ENCODE measurements at places on chromosomes 2 and 18.

DNA sequence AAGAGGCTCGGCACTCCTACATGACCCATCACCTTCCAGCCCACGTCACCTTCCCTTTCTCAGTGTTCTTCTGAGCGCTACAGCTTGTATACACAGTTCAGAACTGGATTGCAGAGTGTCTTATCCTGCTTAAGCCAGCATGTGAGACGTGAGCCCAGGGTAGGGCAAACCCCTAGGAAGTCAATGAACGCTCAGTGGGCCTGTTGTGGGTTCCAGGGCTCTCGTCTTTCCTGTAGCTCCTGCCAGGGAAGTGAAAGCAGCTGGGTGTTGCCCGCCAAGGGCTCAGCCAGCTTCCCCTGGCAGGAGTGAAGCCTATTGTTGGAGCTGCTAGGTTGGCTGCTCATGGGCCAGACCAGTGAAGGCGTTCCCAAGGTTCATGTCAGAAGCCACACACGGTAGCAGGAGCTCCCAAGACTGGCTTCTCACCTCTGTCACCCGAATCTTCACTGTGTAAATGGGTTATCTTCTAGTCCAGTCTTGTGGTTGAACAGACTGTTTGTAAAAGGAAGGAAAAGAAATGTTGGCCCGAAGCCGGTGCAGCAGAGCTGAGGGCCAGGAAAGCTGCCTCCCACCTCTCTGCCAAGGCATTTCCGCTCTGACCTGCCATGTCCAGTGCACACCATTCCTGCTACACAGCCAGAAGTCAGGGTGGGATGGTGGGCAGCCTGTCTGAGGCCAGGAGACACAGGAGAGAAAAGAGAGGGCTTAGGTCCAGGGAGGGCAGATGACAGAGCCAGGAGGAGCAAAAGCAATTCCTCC lies 69.6 kb upstream of the RMDN2 start:
- no peak for DNase-seq

GRCh38 chr2:143533846-143534245 lies 404.6 kb downstream of the ARHGAP15 start:
- DNase-seq = no peak

DNA sequence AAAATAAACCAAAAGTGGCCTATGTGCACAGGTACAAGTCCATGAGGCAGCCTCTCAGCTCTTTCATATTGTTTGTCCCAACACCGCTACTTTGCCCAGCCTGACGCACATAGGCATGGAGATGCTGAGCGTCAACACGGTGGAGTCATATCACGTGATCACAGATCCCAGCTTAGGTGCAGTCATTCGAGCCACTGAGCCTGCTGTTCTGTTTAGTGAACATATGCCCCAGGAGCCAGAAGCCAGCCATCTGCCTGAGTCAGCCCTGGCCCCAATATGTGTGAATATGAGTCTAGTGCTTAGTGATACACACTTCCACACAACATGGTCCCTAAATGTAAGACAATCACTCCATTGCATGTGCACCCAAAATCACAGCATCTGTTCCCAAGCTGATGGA lies 88.2 kb upstream of the LCLAT1 start:
- DNase-seq = no peak

- DNase-seq = no peak
These were observed 251.7 kb downstream of the HNMT start for GRCh38 chr2:138215958-138216357.

GRCh38 chr18:28163201-28163775 lies 13.6 kb downstream of the CDH2 start:
- no peak for DNase-seq

GRCh38 chr2:140465301-140465700 lies 1665.5 kb downstream of the LRP1B start:
- no peak for DNase-seq

DNA sequence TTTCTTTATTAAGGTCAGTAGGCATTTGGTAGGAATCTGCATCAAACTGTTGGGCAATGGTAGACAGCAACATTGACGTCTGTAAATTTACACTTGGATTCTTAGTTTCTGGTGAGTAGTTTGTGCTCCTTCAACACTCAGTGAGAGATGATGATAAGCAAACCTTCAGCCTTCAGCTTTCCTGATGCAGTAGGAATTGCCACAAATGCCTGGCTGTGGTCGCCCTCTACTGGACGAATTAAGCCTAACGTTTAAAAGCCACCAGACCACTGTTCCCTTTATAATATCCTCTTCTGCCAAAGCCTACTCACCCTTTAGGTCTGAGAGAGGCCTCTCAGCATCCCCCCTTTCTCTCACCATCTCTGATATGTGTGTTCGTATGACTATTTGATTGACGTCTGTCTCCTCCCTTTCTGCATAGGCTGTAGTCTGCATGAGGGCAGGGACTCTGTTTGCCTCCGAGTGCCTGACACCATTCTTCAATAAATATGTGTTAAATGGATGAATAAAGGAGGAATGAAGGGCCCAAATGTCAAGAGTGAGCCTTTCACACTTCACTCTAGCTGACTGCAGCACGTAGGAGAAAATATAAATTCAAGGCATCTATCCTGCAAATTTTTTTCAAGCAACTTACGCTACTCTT lies 47.0 kb upstream of the PLEKHM3 start:
- DNase-seq = peak; percentile 11

DNA sequence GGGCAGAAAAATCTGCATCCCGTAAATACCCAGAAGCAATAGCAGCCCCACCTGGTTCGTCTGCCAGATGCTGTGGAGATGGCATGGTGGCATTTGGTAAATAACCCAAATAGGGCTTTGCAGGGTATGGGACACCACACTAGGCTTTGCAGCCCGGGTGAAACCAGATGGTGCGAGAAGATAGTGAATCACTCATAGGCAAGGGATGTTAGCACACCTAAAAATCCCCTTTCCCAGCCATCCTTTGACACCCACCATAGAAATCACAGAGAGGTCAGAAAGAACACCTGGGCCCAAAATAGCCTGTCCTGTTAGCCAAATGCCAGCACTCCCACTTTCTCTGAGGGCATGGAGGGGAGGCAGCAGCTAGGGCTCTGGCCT lies 47.6 kb downstream of the BCL11A start:
- no peak for DNase-seq

DNA sequence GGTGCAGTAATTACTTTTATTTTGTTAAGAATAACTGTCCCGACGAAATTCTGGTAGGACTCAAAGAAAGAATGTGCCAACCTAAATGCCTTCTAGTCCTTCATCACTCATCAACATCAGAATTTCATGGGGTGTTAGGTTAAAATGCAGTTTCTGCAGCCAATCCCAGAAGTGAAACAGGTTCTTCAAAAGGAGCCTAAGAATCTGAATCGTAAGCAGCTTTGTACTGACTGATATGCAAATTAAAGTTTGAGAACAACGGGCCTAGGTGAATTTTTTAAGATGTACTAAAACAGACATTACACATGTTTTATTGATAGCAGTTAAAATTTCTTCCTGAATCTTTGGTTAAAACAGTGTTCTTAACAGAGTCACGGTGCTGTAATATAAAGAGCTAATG lies 140.3 kb upstream of the ZC3H15 start:
- DNase-seq = no peak

- DNase-seq = no peak
These were observed 119.7 kb upstream of the XIRP2 start for GRCh38 chr2:166768393-166769123.

GRCh38 chr2:147232225-147232669 lies 612.6 kb upstream of the ACVR2A start:
- DNase-seq = no peak

DNA sequence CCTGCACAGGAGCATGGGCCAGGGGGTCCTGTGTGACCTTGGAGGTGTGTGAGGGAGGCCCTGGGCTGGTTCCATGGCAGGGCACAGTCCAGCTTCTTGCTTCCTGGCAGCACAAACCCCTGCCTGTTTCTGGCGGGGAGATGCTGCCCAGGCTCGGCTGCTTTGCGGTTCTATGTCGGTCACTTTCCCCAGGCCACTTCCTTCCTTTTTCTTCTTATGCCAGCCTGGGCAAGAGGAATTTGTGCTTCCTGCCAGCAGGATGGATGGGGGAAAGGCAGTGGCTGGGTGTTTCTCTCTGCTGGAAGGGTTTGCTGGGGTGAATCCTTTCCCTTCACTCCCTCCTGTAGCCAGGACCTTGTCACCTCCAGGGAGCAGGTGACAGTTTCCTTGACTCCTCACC lies 24.3 kb downstream of the ASAP2 start:
- DNase-seq = no peak

DNA sequence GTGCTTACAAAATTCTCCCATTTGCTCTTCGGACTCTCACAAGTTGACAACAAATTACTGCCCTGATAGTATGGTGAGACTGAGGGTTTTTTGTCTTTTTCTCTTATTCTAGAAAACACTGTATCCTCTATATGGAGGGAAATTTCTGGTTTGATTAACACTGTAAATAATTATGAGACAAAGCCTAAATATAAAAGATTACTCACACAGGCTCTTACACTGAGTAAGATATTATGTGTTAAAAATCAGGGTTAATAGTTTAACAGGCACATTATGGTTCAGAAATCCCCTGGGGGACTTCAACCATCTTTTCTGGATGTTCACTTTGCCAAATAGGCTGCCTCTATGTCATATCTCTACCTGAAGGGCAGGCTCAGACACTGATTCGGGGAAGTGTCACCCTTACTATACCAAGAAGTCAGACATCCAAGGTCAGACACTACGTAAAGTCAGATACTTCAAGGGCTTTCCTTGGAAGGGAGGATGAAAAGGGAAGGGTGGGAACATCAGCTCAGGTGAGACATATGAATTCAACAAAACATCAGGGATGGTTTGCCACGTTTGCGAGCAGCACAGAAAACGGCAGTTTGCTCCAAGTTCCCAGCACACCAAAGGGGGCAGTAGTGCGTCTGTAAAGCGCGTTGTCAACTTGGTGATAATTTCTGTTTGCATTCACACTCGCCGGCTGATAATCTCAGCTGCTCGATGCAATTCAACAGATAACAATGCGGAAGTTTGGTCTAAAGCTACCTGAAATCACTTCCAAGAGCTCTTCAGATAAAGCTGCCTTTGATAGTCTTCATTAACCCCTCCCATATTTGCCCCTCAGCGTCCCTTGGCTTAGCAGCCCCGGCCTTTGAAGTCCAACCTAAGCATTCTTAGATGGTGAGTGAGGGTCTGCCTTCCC lies 972 bp upstream of the RASGRP3 start:
- DNase-seq = peak; percentile 38

DNA sequence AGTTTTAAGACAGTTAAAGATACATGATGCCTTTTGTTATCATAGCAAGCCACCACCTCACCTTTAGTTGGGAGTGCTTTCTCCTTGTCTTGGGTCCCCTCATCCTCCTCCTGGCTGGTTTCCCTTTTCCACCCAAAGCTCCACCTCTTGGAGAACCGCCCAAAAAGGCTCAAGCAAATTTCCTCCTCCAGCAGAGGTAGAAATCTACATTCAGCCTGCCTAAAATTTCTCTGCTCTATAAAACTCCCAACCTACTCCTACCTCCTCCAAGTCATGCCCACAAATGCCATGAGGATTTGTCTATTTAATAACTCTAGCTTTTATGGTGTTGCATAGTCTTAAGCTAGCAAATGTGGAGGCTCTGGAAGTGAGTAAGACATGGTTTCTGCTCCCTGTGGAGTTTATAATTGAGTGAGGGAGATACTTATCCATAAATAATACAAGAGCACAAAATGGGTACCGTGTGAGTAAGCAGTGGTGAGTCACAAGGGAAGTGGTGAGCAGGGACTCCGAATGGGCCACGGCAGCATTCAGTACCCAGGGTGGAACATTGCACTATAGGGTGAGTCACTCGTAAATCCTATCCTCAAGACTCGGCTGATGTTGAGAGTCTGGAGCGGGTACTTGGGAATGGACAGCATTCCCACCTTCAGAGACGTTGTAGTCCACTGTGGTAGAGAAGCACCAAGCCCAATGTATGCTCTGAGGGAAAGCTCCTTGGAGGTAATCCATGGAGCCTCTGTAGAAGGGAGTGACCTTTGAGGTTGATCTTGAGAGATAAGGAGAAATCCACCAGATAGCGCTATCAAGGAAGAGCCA lies 146.3 kb downstream of the RTN4 start:
- no peak for DNase-seq

GRCh38 chr2:64944484-64944883 lies 44.7 kb upstream of the SLC1A4 start:
- no peak for DNase-seq

DNA sequence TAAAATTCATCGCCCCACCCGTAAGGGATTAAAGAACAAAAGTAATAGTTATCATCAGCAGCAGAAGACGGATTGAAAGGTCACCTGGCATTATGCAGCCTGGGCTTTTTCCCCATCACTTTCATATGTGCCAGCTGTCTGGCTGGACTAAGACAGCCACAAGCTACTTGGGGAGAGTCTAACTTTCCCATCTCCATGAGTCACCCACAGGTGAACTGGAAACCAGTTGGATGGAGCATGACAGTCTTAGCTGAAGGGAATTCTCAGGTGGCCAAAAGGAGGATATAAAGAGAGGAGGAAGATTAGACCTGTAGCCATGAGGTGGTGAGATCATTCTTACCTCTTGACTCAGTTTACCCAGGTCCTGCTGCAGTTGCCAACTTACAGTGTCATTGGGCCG lies 7.0 kb upstream of the FAM178B start:
- DNase-seq = no peak

GRCh38 chr2:54073796-54074195 lies 41.6 kb upstream of the ACYP2 start:
- DNase-seq = no peak

DNA sequence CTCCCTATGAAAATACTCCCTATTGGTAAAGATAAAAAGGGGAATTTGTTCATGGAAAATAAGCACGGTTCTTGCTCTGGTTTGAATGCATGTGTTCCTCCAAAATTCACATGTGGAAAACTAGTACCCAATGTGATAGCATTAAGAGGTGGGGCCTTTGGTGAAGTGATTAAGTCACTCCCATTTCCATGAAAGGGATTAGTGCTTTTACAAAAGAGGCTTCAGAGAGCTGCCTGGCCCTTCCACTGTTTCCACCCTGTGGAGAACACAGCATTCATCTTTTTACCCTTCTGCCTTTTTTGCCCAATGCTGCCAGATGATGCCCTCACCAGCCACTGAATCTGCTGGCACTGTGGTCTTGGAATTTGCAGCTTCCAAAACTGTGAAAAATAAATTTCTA lies 666.8 kb downstream of the ARHGAP15 start:
- DNase-seq = no peak

GRCh38 chr2:3488855-3489763 lies 30.2 kb downstream of the ADI1 start:
- DNase-seq = no peak

GRCh38 chr2:16738361-16739225 lies 73.0 kb upstream of the CYRIA start:
- no peak for DNase-seq

DNA sequence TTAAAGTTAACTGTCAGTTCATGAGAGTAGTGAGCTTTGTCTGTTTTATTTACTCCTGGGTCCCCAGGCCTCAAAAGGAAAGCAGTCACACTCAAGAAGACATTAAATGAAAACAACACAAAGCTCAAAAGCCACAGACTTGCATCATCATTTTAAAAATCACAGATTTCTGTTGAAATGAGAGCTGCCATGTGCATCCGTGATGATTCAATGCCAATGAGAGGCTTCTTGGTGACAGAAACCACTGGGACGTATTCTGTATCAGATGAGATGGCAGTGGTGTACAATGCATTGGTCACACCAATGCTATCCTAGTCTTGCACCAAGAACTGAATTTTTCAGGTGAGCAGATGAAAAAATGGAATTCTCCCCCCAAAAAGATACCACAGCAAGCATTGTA lies 204.8 kb downstream of the ANAPC1 start:
- no peak for DNase-seq

GRCh38 chr2:63029058-63029457 lies 21.6 kb upstream of the OTX1 start:
- DNase-seq = no peak

Data from T-helper 1 cell (primary cell).